ENCODE measurements at places on chromosomes 1 and 21. TPM values are rescaled to one million over a fixed set of nuclear protein-coding genes. Genes with fewer than 3 reads are reported as not detected.

DNA sequence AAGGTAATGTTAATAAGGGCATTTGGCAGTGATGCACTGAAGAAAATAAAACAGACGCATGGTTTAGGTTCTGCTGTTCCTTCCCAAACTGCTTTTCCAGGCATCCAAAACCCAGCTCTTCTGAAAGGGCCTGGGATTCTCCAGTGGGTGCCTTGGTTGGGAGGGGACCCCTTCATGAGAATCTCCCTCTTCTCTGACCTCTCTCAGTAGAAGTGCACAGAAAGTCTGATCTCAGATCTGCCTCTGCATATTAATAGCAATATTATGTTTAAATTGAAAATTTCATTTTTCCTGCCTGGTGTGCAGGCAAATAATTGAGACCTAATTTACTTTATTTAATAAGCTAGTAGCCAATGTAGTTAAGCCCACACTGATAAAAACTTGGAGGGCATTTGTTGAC lies 260.6 kb downstream of the CAMTA1 start:
- no peak for DNase-seq
- H3K27ac ChIP-seq, result no peak overlapping the region
- no peaks in the 10 kb centered on the region for H3K36me3 ChIP-seq
- H3K27me3 ChIP-seq, result peaks cover 4% of the 10 kb centered on the region
- no peaks in the 10 kb centered on the region for H3K4me1 ChIP-seq

GRCh38 chr1:56644919-56645676 lies at the start of gene PRKAA2:
Gene PRKAA2 (plus strand): TSS chr1:56645314. CDS start chr1:56645388, 74 bp downstream.
- peaks cover 47% of the 10 kb centered on the region for H3K27me3 ChIP-seq
- peaks cover 6% of the 10 kb centered on the region for H3K4me1 ChIP-seq
- peak; percentile 45 for DNase-seq
- H3K36me3 ChIP-seq, result peaks cover 2% of the 10 kb centered on the region

DNA sequence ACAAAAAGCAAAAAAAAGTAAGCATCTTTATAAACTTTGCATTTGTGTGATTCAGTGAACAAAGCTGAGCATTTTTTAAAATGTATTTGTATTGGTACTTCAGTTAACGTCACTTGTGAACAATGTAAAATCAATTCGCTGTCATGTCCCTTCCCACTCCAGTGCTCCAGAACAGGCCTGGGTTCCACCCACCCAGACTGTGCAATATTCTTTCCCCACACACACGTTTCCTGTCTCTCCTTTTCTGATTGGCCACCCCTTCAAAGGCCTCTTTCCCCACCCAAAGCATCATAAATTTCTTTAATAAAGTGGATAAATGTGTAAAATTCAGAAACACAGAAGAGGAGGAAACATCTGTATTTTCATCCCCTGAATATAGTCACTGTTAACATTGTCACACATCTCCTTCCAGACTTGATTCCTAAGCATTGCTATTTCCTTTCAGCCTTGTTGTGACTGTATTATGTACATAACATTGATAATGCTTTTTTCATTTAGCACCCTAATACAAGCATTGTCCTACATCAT lies 12.0 kb downstream of the CLEC20A start:
- H3K4me3 ChIP-seq, result no peak overlapping the region
- DNase-seq, result no peak
- H3K27ac ChIP-seq, result no peak overlapping the region
- no peaks in the 10 kb centered on the region for H3K4me1 ChIP-seq

PTCH2 gene
- total RNA-seq, result 0.69 TPM

HFM1 gene
- not detected for total RNA-seq
